ENCODE measurements at places on chromosomes 2 and 18.
A peak's percentile ranks its signal among the peaks of the same experiment; 100 is the strongest.

DNA sequence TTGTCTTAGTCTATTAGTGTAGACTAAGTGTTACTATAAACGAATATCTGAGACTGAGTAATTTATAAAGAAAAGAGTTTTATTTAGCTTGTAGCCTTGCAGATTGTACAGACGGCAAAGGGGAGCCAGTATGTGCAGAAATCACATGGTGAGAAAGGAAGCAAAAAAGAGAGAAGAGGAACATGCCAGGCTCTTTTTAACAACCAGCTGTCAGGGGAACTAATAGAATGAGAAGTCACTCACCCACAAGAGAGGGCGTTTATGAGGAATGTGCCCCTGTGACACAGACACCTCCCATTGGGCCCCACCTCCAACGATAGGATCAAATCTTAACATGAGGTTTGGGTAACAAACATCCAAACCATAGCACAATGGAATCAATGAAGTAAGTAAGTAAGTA lies 20.6 kb upstream of the ZNF804A start:
- no peak for DNase-seq

DNA sequence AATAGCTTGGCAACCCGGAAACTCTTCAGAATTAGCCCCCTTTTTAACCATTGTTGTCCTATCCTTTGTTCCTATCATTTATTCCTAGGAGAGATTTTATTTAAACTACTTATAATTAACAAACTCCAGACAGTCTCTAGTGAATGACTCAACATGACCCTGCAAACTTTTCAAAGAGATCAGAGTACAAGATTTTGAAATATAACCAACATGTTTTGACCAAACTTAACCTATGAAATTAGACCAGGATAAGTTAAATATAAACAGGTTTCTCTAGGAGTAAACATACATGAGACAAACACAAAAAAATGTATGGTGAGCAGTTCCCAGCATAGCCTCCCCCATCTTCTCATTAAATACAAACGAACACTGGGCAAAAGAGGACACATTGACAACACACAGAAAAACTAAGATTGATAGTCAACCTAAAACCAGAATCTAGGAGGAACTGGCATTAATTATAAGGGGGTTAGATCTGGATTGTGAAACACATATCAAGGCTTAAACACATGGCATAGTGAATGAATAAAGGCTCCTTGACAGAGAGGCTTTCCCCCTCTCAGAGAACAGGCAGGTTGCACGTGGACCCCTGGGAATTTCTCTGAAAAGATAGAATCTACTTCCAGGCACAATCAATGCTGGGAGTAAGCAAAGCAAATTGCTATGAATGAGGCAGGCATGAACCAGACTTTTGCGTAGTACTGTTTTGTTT lies 284.1 kb downstream of the IRS1 start:
- no peak for DNase-seq

DNA sequence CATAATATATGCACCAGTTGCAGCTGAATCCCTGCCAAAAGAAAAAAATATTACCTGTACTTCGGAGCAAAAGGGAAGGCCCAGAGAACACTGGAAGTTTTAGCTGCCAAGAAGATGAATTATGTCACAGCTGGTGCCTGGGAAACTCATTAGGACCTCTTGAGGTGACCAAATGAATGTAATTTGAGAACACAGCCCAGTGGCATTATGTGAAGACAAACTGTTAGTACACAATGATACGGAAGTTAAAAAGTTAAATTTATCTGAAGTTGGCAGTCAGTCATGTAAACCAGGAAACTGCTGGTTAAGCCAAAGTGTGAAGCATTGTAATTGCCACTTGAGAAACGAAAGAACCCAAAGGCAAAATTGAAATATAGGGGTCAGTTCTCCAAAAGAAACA lies 80.7 kb downstream of the EML4 start:
- peak; percentile 2 for DNase-seq

DNA sequence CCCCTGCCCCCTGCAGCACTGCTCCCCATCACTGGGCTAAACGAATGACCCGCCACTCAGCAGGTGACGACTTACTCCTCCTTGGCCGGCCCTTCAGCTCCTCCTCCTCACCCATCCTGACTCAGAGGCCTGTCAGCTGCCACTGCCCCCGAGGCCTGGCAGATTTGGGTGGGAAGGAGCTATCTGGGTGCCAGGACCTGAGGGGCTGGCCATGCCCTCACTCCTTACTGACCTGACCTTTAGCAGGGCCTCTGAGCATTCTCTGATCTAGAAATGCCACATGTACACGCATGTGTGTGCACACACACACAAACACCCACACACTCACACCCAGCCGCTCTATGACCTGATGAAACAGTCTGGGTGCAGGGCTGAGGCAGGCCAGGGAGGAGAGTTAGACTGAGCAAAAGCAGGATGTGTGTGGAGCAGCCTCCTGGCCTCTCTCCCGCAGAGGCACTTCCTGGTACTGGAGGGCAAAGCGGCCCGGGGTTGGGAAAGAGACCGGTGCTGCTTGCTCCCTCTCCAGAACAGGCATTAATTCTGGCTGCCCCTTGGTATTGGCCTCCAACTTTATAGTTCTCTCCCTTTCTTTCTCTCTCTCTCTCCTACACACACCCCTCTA lies 68.0 kb downstream of the ZFP36L2 start:
- no peak for DNase-seq

GRCh38 chr2:86211796-86212188 lies 12.5 kb downstream of the MRPL35 start:
- no peak for DNase-seq
